Osteocyte (in vitro differentiated cells): ENCODE measurements at places on chromosomes 6 and 20. TPM values are rescaled to one million over a fixed set of nuclear protein-coding genes. Genes with fewer than 3 reads are reported as not detected.

GRCh38 chr20:2657241-2657640 lies 4.8 kb downstream of the NOP56 start:
- DNase-seq, result no peak

DNA sequence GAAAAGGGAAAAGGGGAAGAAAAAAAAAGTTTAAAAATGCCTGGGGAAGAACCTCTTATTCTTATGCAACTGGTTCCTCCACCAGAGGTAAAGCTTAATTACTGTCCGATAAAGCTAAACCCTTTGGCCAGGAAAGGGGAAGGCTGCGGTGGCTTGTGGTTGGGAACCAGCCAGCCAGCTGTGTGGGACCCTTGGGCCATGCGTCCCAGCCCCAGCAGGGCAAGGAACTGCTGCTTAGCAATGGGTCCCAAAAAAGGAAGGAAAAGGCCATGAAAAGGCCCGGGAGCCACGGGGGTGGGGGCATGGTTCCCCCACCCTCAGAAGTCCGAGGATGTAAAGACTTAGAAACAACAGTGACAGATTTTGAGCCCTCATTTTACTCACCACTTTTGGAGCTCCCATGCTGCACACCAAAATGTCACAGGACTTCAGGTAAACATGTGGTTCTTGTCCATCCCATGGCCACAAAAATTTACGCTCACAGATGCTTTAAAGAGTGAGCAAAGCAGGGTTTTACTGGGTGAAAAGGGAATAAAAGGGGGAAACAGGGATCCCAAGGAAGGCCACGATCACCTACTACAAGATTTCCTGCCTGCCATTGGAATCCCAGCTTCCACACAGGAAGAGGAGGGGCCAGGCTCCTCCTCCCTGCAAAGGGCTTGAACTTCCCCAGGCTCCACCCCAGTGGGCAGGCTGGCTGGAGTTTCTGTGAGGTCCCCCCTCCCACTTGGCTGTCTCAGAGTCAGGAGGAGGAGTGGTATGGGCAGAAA lies 1234.7 kb upstream of the GJE1 start:
- DNase-seq, result no peak

DNA sequence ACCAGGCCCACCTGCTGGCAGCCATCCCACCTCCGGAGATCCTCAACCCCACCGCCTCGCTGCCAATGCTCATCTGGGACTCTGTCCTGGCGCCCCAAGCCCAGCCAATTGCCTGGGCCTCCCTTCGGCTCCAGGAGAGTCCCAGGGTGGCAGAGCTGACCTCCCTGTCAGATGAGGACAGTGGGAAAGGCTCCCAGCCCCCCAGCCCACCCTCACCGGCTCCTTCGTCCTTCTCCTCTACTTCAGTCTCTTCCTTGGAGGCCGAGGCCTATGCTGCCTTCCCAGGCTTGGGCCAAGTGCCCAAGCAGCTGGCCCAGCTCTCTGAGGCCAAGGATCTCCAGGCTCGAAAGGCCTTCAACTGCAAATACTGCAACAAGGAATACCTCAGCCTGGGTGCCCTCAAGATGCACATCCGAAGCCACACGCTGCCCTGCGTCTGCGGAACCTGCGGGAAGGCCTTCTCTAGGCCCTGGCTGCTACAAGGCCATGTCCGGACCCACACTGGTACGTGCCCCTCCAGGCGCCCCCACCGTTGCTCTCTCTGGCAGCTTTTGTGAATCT lies 1.1 kb downstream of the SNAI1 start:
- no peak for DNase-seq

GRCh38 chr20:63598479-63599395 lies 24.7 kb upstream of the HELZ2 start:
- no peak for DNase-seq

The RAD21L1 gene
- total RNA-seq, result not detected in 2 replicates

The GPLD1 gene
- total RNA-seq, result 1.9 and 2.4 TPM in 2 replicates

The CD40 gene
- 1.6 and 2.2 TPM in 2 replicates for total RNA-seq

The REM1 gene
- total RNA-seq, result not detected in 2 replicates
